Hypothalamus (tissue), 51 donors: ENCODE measurements at places on chromosomes 16 and 17.

- no peak for DNase-seq
These were observed 71.1 kb downstream of the METRNL start for GRCh38 chr17:83150369-83151055.

DNA sequence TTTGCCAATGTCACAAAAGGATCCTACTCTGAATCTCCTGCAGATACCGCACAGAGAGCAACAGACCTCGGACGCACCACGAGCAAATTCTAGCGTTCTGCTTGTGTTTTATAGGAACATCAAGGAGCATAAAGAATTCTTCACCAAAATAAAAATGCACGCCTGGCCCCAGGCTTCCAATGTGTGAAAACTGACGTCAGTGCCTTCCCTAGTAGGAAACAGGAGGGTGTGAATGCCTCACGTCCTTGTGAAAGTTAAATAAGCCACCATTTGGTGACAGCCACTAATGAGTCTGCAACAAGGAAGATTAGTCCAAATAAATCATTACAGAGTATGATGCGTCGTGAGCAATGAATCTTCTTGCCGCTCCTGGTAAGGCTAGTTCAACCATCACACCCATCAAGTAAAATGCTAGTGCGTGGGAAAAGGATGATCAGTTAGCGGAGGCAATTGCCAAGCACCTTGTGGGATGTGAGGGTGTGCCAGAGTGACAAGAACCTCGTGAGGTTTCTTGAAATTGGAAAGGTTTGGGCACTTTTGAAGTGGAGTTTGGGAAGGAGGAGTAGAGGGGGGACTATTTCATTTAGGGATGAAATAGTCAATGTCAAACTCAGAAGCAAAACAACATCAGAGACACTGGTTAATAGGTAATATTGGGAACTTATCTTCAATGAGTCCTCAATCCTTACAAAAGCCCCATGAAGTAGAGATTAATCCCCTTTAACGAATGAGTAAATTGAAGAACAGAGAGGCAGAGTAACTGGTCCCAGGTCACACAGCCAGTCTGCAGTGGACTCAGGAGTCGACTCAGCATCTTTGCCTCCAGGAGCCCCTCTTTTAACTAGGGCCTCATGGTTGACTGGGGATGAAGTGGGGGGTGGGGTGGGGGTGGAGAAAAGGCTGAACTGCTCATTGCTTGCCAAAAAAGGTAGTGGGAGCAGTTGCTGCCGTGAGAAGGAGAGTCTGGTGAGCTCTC lies 238.8 kb downstream of the SLC39A11 start:
- DNase-seq = no peak

DNA sequence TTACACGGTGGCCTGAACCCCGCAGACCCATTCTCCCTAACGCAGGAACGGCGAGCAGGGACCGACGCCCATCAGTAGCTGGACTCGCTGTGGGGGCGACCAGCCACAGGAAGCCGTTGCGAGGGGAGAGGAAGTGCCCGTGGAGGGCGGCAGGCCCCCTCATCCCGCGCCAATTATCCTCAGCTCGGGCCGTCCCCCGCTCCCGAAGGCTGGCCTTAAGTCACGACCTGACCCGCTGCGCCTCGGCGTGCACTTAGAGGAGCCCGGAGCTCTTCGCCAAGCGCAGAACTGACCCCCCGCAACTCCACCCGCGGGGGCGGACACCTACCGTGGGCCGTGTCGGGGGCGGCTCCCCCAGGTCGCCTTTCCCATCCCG lies 401 bp downstream of the ARL16 start:
- DNase-seq = no peak

DNA sequence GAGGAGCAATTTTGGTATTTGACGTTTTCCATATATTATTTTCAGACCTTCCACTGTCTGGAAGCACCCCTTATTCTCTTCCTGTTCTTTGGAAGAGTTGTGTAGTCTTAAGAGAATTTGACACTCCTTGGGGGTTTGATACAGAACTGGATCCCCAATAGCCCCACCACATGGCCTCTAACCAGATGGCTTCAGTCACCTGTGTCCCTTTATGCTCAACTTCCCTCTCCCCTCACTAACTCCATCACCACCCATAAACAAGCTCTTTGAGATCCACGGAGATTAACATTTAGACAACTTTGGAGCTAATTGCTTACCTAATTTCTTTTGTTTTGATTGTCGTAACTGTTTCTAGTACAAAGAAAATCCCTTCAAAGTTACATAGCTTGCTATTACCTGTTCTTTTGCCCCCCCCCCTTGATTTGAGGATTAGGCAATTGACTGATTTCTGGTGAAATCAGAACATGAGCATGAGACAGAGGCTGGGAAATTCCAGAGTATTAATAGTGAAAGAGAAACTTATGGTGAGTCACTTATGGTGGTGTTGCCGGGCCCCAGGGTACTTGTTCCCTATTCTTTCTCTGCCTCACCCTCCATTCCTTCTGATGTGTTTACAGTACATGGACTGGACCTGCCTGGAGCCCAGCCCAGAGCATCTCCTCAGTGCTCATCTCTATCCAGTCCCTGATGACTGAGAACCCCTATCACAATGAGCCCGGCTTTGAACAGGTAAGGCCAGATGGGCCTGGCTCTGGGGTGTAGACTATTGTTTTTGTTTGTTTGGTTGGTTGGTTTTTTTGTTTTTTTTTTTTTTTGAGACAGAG lies 7.5 kb downstream of the UBE2Z start:
- no peak for DNase-seq

- DNase-seq = no peak
These were observed 220.1 kb downstream of the CCDC182 start for GRCh38 chr17:57524839-57525568.

DNA sequence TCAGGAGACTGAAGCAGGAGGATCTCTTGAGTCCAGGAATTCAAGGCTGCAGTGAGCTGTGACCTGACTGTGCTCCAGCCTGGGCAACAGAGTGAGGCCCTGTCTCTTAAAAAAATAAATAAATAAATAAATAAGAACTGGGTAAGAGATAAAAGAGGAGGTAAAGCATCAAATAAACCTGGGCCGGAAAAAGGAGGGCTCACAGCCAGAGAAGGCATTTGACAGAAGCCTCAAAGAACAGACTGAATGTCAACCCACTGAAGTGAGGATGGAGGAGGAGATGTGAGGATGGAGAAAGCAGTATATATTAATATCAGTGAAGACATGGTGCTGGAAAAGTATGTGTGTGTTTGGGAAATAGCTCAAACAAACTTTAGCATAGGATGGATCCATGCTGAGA lies 6.1 kb downstream of the NOG start:
- DNase-seq = no peak

GRCh38 chr16:57732714-57733113 lies 2.9 kb upstream of the KATNB1 start:
- no peak for DNase-seq

DNA sequence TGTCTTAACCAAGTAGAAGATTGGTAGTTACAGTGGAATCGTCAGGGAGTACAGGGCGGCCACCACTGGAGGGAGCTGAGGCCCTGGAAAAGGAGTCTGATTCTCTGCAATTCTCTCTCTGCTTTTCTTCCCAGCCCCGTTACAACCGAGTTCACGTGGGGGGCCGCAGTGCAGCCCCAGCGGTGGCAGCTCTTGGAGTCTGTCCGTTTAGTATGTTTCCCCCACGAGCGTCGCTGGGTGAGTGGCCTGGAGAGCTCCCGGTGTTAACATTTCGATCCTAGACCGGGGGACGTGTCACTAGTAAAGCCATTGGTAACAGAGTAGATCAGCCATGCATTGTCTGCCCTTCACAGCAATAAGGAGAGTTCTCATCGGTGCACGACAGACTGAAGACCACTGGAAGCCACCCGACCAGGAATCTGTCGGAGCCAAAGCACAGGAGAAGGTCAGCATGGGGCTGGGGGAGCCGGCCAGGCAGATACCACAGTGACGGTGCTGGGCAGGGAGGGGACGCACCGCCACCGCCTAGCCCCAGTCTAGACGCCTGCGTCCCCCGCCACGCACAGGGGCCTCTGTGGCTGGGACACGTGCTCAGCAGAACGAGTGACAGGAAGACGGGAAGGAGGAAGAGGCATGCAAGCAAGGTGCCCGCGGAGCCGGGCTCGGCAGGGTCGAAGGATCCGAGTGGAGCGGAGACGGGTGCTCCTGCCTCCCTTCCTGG lies 15.7 kb downstream of the SLC16A3 start:
- no peak for DNase-seq

GRCh38 chr16:10871157-10871991 lies 5.6 kb upstream of the CIITA start:
- no peak for DNase-seq
